Hepatocyte (in vitro differentiated cells): ENCODE measurements at places on chromosomes 2 and 18. TPM values are rescaled to one million over a fixed set of nuclear protein-coding genes. Genes with fewer than 3 reads are reported as not detected.

TMEM185B gene
- total RNA-seq = 25.2 and 26.2 TPM in 2 replicates

- DNase-seq = no peak
Observed at GRCh38 chr2:25794544-25795276, 83.6 kb downstream of the ASXL2 start.

- peak; percentile 92 for DNase-seq
Observed at GRCh38 chr18:27605107-27605834, 420.2 kb upstream of the CHST9 start.

- DNase-seq = no peak
Observed at GRCh38 chr2:233988581-233988980, 61.9 kb upstream of the SPP2 start.
